ENCODE measurements at places on chromosomes 12 and 14.

DNA sequence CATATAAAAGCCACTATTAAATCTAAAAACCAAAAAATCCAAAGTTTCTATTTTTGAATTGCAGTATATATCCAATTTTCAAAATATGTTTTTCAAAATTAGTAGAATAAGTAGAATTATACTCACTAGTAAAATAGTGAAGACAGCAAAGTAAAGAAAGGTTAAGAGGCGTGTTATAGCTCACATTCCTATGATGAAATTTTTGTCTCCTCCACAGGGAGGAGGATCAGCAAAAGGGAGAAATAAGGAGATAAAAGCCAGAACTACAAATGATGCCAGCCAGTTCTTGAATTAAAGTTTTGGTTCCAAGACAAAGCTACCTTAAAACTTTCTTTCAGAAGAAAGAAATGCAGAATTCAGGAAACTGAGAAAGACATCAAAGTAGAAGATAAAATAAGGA is 50.0 kb downstream of the C2CD5 start:
- DNase-seq: no peak

GRCh38 chr12:131092901-131093603 is 139.3 kb downstream of the ADGRD1 start:
- no peak for DNase-seq

DNA sequence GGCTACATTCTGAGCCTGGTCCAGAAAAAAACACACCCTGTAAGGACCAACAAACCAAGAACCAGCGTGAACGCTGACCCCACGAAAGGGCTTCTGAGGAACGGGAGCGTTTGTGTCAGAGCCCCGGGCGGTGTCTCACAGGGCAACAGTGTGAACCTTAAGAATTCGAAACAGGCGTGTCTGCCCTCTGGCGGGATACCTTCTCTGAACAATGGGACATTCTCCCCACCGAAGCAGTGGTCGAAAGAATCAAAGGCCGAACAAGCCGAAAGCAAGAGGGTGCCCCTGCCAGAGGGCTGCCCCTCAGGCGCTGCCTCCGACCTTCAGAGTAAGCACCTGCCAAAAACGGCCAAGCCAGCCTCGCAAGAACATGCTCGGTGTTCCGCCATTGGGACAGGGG is 7.9 kb downstream of the DACT1 start:
- DNase-seq: no peak

DNA sequence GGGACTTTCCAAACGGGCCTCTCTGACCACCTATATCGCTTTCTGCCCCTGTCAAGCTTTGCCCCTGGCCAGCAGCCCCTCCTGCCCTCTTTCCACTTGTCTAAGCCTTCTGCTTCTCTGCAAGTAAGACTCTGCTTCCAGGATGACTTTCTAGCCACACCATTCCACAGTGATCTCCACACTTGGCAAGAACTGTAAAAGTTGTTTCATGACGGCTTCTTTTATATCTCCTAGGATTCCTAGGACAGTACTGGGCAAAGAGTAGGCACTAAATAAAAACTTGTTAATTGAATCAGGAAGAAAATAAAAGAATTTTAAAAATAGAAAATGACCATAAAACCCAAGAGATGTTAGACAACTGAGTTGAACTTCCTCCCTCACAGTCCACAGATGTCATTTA is 1.8 kb upstream of the PTPN21 start:
- DNase-seq: no peak

DNA sequence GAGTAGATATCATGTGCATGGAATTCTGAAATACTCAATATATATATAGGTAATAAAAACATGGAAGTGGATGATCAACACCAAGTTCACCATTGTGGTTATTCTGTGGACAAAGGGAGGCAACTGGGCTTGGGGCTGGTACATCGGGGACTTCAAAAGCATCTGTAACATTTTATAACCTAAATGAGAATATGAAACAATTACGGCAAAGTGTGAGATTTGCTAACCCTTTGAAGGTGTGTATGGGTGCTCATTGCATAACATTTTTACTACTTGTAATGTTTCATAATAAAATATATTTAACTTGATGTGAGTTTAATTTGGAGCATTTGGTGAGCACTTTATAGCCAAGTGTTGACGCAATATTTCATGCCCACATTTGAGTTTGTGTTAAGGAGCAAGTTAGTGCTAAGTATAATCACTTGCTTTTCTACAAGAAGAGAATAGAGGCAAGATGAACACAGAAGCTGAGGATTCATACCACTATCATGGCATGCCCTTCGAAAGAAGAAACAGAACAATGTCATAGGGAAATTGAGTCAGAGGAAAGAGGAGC is 109.3 kb downstream of the NTN4 start:
- DNase-seq: no peak

- DNase-seq: no peak
These were observed 57.9 kb upstream of the CCDC91 start for GRCh38 chr12:28132398-28132797.

DNA sequence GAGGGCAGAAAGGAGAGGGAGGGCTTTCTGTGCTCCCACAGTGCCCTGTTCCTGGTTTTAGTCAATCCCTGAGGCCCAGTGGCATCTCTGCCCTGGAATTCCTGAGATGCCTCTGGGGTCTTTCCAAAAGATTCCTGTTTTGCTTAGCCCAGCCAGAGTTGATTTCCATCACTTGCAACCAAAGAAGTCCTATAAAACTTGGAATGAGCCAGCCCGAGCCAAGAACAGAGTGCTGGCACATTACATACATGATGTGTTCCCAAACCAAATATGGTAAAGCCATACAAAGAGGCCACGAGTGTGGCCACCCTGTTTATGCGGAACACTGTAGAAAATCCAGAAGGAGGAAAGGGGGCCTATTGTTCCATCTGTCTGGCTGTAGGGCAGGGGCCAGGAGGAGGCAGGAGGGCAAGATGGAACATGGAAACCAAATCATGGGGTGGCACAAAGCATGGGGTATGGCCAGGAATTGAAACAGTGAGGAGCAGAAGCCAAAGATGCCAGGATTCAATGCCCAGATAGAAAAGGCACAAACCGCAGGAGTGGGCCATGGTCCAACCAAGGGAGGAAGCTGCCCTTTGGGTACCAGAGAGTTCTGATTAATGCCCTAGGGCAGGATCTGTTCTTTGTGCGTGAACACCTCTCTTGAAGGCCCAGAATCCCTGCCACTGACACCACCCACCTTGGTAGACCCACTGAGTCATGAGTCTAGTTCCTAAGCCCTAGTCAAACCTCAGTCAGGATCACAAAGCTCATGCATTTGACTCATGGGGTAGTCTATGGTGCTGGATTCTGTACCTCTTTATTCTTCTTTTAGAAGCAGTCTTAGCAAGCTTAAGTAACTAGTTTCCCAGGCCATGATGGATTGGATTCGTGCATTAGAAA is 75.2 kb downstream of the LRRC74A start:
- DNase-seq: no peak

GRCh38 chr12:111417784-111418593 is 12.3 kb downstream of the SH2B3 start:
- no peak for DNase-seq

DNA sequence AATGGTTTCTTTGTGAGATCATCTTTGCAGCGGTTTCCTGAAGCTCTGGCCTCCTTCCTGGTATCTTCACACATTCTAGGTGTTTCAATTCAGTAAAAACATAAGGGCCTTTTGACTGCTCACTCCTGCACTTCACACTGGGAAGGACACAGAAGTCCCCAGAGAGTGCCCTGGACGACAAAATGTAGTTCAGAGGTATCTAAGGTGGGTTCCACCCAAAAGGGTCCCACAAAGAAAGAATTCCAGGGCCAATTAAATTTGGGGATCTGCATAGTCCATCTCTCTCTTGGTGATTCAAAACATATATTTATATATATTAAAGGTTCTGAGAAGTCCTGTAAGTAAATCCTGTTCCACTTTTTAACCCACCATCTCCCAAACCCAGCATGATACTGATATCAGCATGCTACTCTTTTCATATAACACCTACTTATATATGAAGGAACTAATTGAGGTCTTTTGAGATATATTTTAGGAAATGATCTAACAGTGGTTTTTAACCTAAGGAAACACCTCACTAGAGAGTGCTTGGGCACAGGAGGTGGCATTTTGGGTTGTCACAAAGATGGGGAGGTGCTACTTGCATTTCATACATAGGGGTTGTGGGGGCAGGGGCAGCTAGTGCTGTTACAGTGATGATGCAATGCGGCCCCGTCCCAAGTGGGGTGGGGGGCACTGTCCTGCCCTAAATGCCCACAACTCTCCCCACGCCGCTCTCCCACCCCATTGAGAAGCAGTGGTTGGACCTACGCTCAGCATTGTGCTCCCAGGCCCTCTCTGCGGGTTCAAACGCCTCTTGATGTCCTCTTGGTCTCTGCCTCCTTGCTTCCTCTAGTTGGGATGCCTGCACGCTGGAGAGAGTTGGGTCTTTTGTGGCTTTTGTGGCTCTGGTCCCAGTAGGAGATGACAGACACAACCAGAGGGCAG is 109.4 kb downstream of the ARF6 start:
- DNase-seq: no peak

GRCh38 chr12:94795520-94795919 is 145.2 kb upstream of the TMCC3 start:
- peak; percentile 72 for DNase-seq

GRCh38 chr12:106960443-106960842 is 4.7 kb downstream of the TMEM263 start:
- DNase-seq: no peak

- DNase-seq: no peak
These were observed 16.4 kb downstream of the TRMT61A start for GRCh38 chr14:103545219-103545914.

DNA sequence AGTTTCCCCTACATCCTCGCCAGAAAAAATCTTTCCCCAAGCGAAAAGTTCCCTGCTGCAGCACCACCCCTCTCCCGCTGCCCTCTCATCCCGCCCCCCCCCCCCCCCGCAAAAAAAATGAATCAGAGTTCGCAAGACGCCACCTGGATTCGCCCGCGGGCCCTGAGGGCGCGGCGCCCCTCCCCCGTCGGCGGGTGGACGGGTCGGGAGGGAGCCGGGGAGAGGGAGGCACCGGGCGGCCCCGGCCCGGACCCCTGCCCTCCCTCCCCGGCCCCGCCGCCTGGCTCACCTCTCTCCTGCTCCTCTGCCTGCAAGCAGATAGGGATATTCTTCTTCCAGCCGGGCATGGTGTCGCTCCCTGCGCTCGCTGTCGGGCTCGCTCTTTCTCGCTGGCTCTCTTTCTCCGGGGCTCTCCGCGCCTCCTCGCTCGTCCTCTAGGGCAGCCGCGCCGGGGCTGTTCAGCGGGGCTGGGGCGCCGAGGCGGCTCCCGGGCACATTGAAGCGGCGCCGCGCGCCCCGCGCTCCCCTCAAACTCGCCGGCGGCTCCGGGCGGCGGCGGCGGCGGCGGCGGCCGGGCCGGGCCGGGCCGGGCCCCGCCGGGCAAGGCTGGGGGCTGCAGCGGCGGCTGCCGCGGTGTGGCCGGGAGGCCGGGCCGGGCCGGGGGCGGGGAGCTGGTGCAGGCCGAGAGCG is 200.3 kb upstream of the CAND1 start:
- DNase-seq: peak; percentile 61

GRCh38 chr14:104665657-104666522 is 23.5 kb upstream of the INF2 start:
- no peak for DNase-seq

DNA sequence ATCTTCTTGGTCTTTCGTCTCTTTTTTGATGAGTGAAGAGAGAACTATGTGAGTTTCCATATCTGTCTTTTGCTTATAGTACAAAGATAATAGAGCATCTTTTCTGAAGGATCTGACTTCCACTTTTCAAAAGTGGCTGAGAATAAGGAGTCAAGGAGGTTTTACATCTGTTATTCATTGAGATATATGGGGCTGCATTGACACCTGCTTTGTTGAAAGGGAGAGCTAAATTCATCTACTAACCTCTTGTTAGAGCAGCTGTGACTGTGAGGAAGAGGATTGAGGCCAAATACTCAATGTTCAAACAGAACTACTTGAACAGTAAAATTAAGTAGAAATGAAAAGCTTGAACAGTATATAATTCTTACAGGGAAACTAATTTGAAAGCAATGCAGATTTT is 130.2 kb upstream of the ATP2B1 start:
- DNase-seq: no peak

GRCh38 chr14:102973706-102974285 is 51.3 kb downstream of the AMN start:
- no peak for DNase-seq

- no peak for DNase-seq
These were observed 214.0 kb upstream of the MIS18BP1 start for GRCh38 chr14:45467023-45467422.

GRCh38 chr14:91027561-91027960 is 32.9 kb downstream of the RPS6KA5 start:
- no peak for DNase-seq

GRCh38 chr14:72479461-72479931 is 414.4 kb downstream of the DPF3 start:
- DNase-seq: no peak

GRCh38 chr12:92144631-92145480 is 790 bp downstream of the BTG1 start:
- no peak for DNase-seq

- DNase-seq: no peak
These were observed 21.7 kb downstream of the TRAF3 start for GRCh38 chr14:102798926-102799325.

DNA sequence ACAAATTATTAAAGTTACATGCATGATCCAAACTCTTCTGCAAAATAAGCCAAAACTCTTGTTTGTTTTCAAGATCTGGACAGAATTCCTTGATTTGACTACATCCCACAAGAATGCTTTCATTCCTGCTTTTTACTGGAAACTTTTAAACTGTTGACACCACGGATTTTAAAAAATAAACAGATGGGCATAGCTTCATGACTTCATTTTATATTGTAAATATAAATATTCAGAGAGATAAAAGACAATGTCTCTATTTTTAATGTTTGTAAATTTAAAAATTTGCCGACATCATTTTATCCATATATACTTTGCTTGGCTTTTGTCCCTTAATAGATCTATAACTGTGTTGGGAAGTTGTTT is 134.3 kb upstream of the DCN start:
- no peak for DNase-seq

GRCh38 chr14:58749066-58749669 is 111.4 kb downstream of the DACT1 start:
- DNase-seq: peak; percentile 69

DNA sequence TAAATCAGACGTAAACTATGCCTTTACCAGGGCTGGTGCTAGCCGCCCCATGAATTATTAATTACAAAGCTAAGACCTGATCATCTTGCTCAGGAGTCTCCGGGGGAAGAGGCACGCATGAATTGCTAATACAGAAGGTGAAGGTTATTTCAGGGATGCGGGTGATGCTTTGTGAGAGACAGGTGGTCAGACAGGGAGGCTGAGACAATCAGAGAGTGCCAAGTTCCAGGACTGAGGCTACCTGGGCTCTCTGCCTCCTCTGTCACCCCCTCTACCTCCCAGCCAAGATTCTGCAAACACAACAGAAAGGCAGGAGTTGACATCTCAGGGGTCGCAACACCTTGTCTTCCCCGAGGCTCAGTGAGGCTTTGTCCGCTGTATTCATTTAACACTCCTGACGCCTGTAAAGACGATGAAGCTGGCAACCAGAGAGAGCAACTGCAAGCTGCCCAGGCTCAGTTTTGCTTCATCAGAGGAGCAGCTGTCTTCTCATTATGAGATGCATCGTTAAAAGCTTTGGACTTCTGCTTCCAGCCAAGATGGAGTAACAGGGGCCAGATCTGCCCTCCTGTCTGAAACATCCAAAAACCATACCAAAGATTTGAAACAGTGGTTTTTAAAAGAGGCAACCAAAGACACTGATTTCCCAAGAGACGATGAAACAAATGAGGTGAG is 46.6 kb downstream of the PRIMA1 start:
- no peak for DNase-seq
